Fibroblast of skin of right quadriceps (primary cell): ENCODE measurements at places on chromosomes 4 and X.

- DNase-seq: no peak
Measured at GRCh38 chr4:99633772-99634171, 23.9 kb downstream of the C4orf54 start.

- DNase-seq: peak; percentile 42
Measured at GRCh38 chr4:153348006-153348405, 3.5 kb downstream of the MND1 start.

GRCh38 chr4:118760092-118760491 is 74.9 kb downstream of the METTL14 start:
- DNase-seq: no peak

DNA sequence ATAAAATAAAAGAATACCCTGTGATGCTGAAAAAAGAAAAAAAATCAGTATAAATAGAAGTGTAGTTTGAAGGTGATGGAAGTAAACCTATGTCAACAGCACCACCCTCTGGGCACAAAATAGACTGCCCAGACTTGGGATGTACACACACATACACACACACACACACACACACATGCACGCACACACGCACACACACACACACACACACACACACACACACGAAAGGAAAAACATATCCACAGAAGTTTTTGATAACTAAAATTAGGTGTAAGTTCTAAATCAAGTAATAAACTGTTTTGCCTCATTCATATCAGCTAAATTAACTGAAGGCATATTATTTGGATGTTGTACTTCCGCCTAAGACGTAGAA is 40.5 kb downstream of the ANXA5 start:
- DNase-seq: peak; percentile 70

DNA sequence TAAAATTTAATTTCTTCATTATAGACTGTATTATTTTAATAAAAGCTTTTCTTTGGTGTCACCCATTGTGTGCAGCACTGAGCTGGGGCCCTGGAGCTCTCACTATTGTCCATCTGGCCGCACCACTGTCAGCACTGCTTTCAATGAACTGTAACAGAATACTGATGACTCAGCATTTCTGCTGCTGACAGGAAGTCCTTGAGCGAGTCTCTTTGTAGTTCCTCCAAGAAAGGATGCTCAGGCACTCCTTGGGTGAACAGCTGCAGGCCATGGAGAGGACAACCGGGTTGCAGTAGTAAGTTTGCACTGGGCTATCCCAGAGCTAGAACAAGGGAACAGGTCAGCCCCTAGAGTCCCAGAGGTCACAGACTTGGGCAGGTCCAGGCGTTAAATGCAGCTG is 81.6 kb downstream of the SORBS2 start:
- DNase-seq: peak; percentile 37

DNA sequence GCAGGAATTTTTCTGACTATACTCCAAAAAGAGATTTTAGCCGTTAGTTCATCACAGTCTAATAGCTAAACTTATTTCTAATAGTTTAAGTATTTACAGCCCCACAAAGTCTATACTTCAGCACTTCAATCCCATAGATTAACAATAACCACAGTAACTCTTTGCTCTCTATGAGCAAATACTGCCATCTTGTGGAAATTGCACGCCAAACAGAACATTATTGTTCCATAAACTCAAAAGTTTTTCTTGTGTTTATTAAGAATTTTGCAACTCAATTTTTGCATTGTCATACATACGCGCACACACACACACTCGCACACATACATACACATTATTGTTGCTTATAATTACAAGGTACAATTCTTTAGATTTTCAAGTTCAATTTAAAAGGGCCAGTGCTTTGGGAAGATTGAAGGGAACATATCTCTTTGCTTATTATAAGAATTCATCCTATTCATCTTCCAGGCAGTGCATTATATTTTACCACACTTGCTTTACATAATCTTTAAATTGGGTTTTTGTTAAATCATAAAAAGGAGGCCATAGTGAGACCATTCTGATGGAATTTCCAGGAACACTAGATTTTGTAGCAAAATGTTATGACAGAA is 63.8 kb upstream of the ATOH1 start:
- peak; percentile 35 for DNase-seq

DNA sequence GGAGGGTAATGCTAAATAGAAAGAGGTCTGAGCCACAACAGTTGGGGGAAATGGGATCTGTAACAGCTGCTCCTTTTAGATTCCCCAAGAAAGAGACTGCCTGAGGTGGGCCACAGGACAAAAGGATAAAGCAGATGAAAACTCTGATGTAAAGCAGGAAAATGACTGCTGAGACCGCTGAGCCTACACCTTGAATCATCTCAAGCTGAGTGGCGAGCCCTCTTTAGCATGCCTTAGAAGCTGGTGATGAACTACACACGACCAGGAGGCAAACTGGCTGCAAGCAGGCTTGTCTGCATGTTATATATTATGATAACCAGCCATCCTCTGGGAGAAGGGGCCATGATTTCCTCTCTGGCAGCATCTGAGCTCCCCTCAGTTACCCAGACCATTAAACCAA is 88.4 kb downstream of the TTC29 start:
- DNase-seq: no peak

DNA sequence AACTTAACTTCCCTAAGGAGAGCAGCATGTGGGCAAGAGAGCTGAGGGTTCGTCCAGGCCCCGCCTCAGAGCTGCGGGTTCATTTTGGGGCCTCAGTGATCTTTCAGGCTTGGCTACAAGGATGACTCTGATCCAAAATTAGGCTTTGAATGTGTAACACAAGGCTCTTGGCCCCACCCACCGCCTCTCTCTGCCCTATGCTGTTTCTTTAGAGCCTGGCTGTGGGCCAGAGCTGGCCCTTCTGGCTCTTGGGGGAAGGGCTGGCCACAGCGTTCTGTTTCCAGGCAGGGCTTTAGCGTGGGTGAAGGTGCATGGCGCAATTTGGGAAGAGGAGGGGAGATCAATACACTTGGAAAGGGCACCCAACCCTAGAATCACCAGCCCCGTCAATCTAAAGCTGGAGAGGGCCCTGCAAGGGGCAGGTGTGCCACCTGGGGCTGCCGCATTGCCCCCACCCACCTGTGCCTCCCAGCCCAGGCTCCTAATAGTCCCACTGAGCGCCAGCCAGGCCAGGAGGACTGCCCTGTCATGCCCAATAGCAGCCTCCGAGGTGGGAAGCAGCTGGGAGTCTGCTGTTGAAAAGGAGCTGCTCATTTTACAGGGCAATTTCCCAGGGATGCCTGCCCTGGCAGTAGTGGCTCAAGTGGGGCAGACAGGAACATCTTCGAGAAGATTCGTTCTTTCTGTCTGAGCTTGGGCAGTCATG is 84.5 kb upstream of the MAML3 start:
- peak; percentile 83 for DNase-seq

DNA sequence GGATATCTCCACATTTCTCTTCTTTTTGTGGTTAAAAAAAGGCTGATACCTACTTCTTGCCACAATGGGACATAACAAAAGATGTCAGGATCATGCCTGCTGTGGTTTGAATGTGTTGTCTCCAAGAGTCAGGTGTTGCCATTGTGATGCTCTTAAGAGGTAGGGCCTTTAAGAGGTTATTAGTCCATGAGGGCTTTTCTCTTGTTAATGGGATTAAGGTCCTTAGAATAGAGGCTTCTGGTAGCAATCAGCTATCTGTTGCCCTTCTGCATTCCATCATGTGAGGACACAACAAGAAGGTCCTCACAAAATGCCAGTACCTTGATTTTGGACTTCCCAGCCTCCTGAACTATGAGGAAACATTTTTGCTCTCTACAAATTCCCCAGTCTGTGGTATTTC is 191.4 kb downstream of the GBA3 start:
- no peak for DNase-seq

DNA sequence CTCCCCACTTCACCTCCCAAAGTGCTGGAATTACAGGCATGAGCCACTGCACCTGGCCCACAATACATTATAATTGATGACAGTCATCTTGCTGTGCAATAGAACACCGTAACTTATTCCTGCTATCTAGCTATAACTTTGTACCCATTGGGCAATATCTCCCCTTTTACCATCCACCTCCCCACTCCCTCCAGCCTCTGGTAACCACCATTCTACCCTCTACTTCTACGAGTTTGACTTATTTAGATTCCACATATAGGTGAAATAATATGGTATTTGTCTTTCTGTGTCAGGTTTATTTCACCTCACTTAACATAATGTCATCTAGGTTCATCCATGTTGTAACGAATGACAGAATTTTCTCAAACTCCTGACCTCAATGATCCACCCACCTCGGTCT is 8.2 kb upstream of the TEX11 start:
- DNase-seq: no peak

DNA sequence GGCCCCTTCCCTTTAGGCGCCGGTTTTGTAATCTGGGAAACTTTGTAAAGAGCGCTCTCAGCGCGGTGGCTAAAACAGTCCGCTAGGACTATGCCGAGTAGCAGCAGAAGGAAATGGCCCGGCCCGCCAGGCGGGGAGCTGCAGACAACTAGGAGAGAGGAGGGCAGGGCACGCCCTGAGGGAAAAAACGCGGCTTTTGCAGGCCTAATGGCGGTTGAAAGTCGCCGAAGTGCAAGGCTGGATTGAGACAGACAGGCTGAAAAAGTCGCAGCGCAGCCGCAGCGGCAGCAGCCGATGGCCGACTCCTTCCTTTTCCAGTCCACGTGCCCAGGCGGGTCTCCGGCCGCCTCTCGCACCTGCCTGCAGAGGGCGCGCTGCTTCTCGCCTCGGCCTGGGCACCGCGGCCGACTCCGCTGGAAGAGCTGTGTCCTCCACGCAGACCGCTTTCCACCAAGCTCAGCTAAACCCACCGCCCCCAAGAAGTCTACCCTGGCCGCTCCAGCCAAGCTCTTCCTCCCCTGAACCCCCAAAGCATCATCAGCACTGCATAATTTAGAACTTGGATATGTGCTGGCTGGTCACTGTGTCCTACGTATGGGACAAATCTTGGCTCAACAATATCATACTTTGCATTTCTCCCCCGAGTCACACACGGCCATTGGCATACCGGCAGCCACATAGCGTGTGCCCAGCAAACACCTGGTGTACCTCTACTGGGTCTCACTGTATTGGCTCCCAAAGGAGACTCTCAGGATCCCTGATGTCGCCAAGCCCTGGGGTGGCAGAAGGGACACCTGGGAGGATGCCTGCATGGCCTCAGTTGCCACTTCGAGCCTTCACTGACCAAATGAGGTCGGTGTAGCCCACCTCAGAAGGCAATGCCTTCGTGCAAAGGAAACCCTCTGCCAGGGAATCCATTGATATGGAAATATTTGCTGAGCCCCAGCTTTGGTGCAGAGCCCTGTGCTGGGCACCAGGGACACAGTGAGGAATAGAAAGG is 14.5 kb downstream of the SLC25A5 start:
- peak; percentile 38 for DNase-seq

GRCh38 chr4:5940470-5941203 is 47.8 kb upstream of the CRMP1 start:
- peak; percentile 17 for DNase-seq

DNA sequence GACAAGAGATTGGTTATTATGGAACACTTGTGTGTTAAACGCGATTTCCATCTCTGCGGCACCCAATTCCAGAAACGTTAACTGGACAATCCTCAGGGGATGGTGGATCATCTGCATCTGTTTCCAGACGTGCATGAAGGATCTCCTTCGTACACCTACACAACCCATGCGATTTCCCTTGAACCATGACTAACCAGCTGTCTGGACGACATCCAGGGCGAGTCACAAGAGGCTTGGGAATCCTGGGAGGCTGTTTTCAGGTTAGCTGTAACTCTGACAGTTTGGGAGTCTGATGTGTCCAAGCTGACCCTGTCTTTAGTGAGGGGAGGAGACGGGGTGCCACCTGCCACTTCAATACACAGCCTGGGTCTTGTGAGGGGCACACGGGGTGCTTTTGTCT is 84.5 kb downstream of the GATB start:
- peak; percentile 85 for DNase-seq

- no peak for DNase-seq
Measured at GRCh38 chr4:145047151-145047550, 50.8 kb downstream of the ANAPC10 start.

DNA sequence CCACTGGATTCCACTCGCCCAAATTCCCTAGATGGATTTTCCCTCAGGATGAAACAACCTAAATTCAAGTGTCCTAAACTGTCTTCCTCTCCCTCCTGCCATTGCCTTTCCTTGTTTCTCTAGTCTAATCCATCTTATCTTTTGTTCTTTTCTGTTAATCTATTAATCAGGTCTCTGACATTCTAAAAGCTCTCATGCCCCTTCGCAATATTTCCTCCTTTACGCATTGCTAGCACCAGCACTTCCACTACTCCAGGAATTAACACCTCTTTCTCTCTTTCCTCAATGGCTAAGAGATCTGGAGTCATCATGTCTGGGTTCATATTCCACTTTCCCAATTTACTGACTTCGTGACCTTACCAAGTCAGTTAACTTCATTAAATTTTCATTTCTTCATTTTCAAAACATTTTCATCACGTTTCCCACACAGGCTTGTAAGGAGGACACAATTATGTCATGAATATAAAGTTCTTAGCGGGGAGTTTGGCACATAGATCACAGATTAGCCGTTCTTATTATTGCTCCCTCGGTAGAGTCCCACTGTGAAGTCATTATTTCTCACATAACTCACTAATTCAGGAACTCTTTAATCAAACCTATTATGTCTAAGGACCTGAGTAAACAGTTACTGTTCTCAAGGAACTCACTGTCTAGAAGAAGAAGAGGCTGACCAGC is 45.3 kb downstream of the FAT4 start:
- DNase-seq: no peak

- DNase-seq: no peak
Measured at GRCh38 chr4:87118421-87118820, 102.0 kb downstream of the KLHL8 start.

GRCh38 chrX:7168371-7168770 is 20.4 kb upstream of the PUDP start:
- peak; percentile 24 for DNase-seq

- DNase-seq: no peak
Measured at GRCh38 chr4:29243054-29243453, 1477.1 kb upstream of the PCDH7 start.

GRCh38 chr4:40840985-40841571 is 91.3 kb downstream of the NSUN7 start:
- DNase-seq: peak; percentile 86

DNA sequence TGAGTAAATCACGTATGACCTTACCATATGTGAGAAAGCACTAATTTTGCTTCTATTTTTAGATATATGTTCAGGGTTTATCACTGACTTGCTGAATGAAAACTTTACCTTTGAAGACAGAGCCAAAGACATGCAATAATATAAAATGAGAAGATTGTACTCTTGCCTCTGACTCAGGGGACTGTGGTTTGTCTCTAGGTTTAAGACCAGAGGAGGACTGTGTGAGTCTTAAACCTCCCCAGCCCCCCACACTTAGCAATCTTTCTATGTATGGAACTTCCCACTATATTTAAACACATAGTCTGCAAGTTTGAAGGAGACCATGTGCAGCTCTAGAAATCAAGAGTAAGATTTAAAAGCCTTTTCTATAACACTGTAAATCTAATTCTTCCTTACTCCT is 368.7 kb upstream of the FAM241A start:
- peak; percentile 89 for DNase-seq

DNA sequence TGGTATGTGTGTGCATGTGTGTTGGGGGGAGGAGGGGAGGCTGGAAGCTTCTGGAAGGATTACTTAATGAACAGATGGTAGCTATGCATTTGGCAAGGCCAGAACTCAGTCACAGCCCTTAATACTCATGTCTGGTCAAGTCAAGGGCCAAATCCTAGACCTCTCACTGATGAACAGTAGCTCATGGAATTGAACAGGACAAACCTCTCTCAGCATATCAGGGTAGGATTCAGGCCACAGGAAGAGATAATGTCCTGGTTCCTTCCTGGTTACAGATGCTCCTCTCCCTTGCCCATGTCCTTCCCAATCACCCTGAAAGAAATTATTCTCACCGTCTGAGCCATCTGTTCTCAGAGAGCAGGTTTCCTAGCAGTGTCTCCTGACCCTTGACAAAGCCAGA is 165.7 kb downstream of the SOWAHB start:
- no peak for DNase-seq
